ENCODE measurements at places on chromosomes 7 and 10.
A peak's percentile ranks its signal among the peaks of the same experiment; 100 is the strongest.

- no peak for DNase-seq
These were observed 209.8 kb downstream of the ZEB1 start for GRCh38 chr10:31528831-31529230.

GRCh38 chr7:18890885-18891621 is 226.4 kb downstream of the TWIST1 start:
- no peak for DNase-seq

DNA sequence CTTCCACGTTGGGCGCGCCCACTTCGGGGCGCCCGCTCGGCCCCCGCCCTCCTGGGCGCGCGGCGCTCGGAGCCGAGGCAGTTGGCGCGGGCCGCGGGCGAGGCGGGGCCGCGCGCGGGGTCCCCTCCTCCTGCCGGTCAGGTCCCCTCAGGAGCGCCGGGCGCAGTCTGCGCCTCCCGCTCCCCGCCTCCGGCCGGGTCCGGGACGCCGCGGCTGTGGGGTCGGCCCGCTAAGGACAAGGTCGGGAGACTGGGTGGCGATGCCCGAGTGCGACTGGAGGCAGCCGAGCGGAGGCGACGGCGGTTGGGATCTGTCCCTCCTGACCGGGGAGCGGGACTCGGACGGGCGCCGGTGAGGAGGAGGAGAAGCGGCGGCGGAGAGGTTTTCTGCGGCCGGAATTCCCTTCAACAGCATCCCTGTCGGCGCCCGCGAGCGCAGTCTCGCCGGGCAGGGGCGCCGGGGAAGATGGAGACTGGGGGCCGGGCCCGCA is at the start of gene ATRNL1:
ATRNL1 (plus strand) TSS at position 80 of the 490 bp plus-strand sequence; CDS start at position 466, 386 bp downstream.
- DNase-seq, result no peak

GRCh38 chr7:5231811-5232484 is 41.9 kb downstream of the WIPI2 start:
- no peak for DNase-seq

DNA sequence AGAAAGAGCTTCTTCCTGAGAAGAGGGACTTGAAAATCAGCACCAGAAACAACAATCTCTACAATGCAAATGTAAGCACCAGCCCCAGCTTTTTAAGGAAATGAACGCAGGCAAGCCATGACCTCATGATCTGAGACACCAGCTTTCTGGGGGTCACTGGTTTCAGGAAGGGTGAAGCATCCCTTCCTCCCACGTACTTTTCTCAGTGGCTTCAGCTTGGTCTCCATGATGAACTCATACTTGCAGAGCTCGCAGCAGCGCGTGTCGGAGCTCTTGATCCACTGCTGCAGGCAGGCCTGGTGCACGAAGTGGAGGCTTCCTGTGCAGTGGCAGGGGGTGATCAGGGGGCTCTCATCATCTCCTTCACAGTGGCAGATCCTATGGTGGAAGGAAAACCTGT is 87.0 kb downstream of the ALOX5 start:
- DNase-seq, result no peak

GRCh38 chr10:78656417-78657162 is 412.2 kb upstream of the ZMIZ1 start:
- no peak for DNase-seq

DNA sequence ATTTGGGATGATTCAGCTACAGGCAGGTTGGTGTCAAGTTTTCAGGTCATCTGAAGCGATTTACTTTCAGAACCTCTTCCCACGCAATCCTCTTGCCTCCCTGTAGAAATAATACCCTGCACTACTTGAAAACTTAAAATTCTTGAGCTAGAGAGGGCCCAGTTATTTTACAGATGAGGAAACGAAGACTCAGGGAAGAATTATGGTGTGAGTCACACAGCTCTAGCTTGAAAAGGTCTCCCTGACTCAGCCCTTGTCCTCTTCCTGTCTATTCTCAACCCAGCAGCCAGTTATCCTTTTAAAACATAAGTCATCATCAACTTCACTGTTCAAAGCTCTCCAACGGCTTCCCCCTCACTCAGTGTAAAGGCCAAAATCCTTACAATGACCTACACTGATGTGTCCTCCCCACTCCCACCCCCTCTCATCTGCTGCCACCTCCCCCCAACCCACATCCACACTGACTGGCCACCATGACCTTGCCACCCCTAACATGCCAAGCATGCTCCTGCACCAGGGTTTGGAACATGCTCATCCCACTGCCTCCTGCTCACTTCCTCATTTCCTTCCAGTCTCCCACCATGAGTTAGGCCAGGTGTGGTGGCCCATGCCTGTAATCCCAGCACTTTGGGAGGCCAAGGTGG is 3.4 kb downstream of the DNMBP start:
- peak; percentile 96 for DNase-seq

DNA sequence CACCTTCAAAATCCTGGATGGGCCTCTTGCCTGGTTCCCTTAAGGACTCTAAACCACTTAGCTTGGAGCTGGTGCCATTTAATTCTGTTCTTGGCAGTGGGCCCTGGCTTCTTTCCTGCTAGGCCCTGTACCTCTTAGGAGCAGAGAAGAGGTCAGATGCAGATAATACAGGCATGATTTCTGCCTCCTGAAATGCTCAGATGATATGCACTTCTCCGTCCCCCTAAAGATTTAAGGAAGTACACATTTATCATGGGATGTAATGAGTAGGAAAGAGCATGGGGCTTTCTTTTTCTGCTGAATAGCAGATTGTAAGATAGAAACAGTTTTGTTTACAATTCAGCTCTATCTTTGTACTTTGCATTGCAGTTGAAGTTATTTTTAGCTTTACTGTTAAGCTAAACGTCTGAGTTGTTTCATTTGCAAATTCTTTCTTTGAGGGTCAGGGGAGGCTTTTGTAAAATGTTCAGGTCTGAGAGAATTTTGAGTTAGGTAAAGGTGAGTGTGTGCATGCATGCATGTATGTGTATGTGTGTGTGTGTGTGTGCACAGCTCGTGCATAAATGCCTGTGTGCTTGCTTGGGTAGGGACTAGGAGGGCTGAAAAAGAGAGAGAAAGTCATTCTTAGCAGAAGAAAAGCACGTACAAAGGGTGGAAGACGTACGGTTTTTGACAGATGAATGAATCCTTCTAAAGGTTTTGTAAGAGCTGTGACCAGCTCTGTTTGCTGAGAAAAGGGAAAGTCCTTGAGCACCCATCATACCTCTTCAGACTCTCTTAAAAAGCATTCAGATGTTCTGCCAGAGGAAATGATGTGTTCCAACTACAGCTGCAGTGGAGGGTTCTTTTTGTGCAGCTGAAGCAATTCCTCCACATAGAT is 364.2 kb downstream of the AUTS2 start:
- DNase-seq, result no peak

- no peak for DNase-seq
These were observed 17.1 kb upstream of the DDX21 start for GRCh38 chr10:68938884-68939283.

DNA sequence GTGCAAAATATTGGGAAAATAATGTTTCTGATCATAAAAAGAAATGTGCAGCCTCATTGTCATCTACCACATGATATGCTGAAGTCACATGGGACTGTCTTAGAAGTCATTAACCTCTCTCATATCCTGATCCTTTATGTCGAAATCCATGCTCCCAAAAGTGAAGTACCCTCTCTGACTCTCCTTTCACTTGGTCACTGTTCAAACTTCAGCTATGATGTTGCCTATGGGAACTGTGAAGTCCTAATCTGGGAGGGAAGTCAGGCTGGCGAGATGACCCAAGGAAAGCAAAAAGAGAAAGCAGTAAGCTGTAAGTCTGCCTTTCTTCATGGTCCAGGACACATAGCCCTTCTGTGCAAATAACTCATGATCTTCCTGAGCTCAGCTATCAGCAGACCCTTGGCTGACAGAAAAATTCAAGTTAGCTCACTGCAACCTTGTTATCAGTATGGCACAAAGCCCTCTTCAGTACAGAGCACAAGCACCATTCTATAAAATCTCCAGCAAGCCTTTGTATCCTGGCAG is 29.5 kb downstream of the WASL start:
- no peak for DNase-seq

GRCh38 chr10:58311026-58311425 is 23.8 kb upstream of the UBE2D1 start:
- no peak for DNase-seq

DNA sequence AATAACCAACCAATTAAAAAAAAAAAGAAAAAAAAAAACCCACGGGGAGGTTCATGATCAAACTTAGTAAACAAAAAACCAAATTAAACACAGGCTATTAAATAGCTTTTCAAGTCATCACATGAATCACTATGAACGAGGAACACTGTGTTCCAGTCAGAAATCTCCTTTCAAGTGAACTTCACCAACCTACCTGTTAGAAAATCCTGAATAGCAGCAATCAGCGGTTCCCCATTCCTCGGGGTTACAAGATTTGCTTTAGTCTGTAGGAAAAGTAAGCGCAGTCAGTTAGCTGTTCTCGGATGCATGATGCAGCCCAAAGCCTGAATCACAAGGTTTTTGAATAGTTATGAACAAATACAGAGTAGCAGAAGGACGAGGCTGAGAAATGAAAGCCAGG is 19.0 kb downstream of the POLR3A start:
- DNase-seq, result no peak

- peak; percentile 59 for DNase-seq
These were observed 95.3 kb downstream of the CPED1 start for GRCh38 chr7:121083790-121084251.

DNA sequence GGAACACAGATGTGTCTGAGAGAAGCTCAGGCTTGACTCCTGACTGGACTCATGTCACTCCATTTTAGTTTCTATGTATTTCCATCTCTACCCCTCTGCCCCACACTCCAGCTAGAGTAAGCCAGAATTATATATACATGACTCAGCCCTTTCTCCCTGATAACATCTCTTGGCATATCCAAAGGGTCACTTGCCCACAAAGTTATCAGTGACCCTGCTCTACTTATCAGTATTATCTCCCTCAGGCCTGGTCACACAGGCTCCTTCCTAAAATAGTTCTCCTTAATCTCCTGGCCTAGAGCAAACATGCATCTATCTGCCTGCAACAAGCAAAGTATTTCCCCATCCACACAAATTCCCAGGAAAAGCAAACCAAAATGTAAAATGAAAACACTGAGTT is 598.3 kb downstream of the SUGCT start:
- DNase-seq, result no peak
